Pulmonary artery endothelial cell (primary cell): ENCODE measurements at places on chromosomes 4 and X. TPM values are rescaled to one million over a fixed set of nuclear protein-coding genes. Genes with fewer than 3 reads are reported as not detected.

TBC1D19 gene
- total RNA-seq: 8.8 and 11.7 TPM in 2 replicates

DNA sequence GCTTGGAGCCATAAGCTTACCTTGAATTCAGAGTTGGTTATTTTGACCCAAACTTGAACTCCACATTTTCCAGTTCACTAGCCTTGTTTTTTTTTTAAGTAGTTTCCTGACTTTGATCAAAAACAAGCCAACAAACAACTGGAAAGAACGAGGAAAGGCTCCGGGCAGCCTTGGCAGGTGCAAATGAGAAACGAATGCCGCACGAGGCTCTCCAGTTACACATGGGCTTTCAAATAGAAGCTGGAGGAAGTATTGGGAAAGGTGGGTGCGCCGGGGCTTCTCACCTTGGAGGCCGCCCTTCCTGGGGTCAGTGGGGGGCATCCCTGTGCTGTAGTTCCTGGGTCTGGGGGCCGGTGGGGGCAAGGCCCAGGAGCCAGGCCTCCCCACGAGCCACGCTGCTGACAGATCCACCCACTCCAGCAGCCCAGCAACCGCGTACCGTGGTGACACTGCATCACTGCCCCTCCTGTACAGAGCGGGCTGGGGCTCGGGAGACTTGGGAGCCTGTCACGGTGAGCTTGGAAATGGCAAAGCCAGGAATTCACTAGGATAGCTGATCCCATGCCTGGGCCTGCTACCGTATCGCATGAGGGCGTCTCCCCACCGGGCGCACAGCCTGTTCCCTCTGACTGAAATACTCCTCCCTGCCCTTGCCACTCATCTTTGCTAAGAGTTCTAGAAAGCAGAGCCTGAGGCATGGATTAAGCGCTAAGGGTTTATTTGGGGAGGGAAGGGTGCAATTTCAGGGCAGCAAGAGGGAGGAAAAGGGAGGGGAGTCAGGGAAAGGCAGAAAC lies 50.9 kb upstream of the ADRA2C start:
- DNase-seq: no peak

DNA sequence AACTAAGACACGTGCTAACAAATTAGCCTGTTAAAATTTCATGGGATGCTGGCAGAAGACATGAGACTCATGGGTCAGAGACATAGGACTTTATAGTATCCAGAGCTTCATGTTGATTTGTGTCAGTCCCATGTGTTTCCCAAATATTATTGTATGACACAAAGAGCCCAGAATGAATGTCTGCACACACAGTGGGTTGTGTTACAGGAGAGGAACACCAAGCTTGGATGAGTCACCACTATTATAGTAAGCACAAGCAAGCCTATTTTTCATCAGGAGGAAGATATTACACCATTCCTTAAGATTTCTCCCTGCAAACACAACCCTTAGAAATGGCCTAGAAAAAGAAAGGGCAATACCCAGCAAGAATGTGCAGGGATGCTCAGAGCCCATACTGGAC lies 15.4 kb downstream of the BBS12 start:
- DNase-seq: no peak

DNA sequence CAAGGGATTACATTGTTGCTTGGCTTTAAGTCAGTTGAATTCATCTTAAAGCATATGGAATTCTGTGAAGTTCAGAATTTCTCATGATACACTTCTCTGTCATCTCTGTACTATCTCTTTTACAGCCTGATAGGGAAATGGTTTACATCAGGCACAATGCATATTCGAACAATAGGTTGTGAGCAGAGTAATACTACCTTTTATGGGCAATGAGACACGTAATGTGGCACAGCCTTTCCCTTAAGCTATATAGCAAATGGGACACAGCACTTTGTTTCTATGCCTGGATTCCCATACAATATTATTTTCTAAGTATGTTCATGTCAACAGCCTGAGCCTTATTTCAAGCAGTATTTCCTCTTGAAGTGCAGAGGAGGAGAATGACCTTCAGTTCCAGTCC lies 58.4 kb downstream of the SYNPO2 start:
- DNase-seq: no peak

GRCh38 chr4:22754116-22754515 lies 61.4 kb downstream of the GBA3 start:
- no peak for DNase-seq

DNA sequence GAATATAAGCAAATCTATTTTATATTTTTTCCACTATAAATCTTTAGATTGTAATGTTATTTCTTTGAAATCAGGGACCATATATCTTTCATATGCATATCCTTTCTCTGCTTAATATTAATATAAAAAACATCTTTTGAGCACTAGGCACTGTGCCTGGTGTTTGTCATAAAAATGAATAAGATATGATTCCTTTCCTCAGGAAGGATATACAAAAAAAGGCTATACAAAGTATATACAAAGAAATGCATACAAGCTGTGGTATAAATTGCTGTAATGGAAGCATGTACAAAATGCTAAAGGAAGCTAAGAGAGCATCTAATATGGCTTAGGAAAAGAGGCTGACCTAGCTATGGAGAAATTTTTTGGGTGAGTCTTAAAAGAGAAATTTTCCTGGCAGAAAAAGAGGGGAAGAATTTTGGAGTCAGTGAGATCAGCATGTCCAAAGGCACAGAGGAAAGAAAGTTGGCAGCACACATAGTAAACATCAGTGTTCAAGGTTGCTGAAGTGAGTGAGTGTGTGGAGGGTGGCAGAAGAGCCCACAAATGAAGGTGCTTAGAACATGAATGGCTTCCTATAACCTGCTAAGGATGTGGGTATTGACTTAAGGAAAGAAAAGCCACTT lies 500.0 kb downstream of the SPRY1 start:
- DNase-seq: peak; percentile 41

DNA sequence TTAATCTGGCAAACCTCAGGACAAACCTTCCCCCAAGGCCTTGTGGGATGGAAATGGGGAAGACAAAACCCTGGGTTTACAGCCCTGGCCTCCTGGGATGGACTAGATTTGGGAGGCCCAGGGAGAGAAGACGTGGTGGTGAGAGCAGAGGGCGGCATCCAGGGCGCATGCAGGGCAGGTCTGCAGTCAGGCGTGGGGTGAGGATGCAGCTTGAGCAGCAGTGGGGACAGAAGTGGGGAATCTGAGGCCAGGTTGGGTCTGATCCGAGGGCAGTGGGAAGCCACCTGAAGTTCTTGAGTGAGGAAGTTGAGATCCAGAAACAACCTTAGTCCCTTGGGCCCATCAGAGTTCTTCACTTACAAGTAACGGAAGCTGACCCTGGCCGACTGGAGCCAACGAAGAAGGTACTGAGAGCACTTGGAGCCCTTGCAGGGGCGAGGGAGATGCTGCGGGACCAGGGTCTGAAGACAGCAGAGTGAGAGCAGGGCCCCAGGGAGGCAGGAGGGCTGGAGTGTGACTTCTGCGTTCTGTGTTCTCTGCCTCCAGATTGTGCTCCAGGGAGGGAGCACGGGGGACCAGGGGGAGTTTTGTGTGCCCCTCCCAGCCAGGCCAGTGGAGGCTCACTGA lies 42.0 kb upstream of the GPR78 start:
- no peak for DNase-seq

GRCh38 chr4:168558599-168558998 lies 61.7 kb downstream of the PALLD start:
- DNase-seq: peak; percentile 94
